GM19239 (cell line): ENCODE measurements at places on chromosomes 12 and 14.

DNA sequence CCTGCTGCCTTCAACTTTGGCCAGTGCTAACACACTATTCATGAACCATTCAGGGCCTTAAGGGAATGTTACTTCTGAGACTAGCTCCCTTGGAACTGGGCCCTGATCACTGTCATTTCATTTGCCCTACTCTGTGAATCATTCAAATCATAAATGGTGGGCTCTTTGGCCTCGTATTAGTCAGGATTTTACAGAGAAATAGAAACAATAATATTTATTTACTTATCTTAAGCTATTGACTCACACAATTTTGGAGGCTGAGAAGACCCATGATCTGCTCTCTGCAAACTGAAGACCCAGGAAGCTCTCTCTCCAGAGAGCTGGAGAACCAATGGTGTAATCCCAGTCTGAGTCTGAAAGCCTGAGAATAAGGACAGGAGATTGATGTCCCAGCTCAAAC lies 398.5 kb downstream of the LRIG3 start:
- DNase-seq: no peak

GRCh38 chr12:5220835-5221234 lies 177.2 kb downstream of the KCNA5 start:
- DNase-seq: no peak

- DNase-seq: no peak
Observed at GRCh38 chr14:49106741-49107667, 479.2 kb downstream of the RPS29 start.

DNA sequence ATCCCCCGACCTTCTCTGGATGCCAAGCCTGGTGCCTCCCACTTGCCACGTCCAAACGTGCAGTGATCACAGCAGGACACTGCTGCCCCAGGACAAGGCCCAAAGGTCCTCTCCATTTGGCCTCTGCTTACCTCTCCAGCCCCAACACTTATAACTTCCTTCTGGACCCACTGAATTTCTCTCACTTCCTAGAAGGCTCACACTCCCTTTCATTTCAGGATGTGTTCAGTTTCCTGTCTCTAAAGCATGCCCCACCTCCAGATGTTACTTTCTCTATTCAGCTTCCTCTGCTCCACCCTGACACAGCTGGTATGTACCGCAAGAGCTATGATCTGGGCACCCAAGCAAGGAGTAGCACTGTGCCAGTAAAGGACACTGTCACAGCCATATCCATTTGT lies 33.0 kb downstream of the CDKL1 start:
- DNase-seq: peak; percentile 70

DNA sequence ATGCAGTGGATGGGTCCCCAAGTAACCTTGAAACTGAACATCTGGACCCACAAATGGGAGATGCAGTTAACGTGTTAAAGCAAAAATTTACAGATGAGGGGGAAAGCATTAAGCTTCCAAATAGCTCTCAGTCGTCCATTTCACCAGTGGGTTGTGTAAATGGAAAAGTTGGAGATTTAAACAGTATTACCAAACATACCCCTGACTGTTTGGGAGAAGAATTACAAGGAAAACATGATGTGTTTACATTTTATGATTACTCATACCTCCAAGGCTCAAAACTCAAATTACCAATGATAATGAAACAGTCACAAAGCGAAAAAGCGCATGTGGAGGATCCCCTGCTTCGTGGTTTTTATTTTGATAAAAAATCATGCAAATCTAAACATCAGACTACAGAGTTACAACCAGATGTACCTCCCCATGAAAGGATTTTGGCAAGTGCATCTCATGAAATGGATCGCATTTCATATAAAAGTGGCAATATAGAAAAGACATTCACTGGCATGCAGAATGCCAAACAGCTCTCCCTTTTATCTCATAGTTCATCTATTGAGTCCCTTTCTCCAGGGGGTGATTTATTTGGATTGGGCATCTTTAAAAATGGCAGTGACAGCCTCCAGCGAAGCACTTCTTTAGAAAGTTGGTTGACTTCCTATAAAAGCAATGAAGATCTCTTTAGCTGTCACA lies 116.6 kb upstream of the NPAS3 start:
- no peak for DNase-seq

GRCh38 chr14:94540031-94540794 lies 21.0 kb upstream of the SERPINA4 start:
- DNase-seq: no peak

DNA sequence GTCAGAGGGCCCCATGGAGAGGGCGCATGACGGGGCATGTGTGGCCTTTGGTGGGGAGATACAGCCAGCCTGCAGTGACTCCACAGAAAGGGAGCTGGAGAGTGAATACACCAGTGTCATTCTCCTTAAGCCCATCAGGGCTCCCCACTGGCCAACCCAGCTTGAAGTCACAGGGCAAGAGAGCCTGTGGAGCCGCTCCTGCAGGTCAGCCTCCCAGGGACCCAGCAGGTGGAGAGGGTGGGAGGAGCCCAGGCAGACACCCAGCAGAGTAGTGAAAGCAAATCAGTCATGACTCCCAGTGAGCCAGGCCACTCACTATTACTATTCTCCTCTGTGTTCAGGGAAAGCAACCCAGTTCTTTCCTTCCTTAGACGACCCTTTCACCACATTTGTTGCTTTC lies 110.0 kb upstream of the CPM start:
- no peak for DNase-seq

GRCh38 chr12:94244165-94245133 lies 96.1 kb downstream of the PLXNC1 start:
- DNase-seq: peak; percentile 46
